Hematopoietic multipotent progenitor cell treated with erythropoietin and hydrocortisone succinate and interleukin-3 and kit ligand, for 15 days (in vitro differentiated cells): ENCODE measurements at places on chromosomes 13 and 19.

DNA sequence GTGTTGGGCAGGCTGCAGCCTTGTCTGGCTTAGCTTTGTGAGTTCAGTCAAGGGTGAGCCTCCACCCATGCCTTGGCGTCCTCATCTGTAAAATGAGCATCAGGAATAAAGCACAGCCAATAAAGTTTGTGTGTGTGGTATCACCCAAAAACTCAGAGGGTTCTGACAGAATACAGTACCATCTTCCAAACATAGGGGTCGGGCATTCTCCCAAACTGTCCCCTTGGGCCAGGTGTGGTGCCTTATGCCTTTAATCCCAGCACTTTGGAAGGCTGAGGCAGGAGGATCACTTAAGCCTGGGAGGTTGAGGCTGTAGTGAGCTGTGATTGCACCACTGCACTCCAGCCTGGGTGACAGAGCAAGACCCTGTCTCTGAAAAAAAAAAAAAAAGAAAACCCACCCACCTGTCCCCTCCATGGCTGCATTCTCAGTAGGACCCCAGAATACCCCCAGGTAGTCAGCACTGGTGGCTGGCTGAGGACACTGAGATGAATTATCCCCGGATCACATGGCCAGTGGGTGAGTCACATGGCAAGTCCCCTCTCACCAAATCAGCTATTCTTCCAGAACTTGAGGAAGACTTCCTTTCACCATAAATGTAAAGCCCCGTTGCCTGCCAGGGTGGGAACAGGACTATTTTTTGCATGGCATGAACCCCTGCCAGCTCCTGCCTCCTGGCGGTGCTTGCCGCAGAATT lies 18.6 kb downstream of the POP4 start:
- no peak for DNase-seq

DNA sequence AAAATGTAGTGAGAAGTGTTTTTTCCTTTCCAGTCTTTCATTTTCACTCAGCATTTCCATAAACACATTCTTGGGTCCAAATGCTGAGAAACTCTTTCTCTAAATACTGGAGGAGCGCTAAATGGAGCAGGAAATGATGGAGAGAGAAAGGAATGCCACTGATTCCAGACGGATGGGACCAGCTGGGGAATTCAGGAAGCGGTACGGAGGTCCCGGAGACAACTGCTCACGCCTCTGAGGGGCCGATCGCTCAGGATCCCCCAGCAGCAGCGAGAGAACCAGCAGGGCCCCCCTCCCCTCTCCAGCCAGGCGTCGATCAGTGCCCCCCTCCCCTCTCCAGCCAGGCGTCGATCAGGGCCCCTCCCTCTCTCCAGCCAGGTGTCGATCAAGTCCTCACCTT lies 13.2 kb downstream of the RASA3 start:
- DNase-seq = no peak

DNA sequence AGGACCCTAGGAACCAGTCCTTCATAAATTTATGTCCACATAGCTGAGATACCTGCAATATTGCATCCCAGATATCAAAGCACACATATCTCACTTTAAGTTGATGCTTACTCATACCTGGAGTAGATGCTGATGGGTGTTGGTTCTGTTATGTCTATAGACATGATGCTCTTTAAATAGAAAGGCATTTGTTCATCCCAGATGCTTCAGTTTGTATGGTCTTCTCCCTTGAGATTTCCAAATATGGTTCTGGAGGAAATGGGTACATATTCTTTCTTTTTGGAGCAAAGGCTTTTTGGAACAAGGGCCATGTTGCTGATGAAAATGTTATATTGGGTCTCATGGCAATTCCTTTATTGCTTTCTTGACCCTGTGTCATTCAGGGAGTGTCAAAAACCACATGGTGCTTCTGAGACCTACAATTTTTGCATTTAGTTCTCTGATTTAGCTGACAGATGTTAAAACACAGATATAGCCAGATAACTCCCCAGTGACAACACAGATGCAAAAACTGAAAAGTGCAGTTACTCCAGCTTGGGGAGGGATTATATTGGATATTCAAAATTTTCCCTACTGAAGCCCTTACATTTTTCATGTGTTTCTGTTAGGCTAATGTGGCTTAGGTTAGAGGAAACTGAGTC lies 211.4 kb downstream of the KCNRG start:
- no peak for DNase-seq

DNA sequence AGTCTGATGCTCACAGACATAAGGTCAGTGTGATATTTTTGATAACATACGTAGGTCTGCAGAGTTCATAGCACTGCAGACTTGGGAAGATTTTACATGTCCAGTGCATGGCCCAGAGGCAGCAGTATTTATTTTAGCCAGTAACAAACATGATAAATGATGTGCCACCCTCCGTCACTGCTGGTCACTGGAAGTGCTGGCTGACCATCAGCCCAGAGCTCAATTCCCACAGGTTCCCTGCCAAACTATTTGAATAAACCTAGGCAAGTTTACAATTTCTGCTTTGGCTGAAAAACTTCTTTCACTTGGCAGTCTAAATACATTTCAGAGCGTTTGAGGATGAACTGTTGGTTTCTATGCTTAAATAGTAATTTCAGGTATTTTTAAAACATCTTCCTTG lies 135.5 kb upstream of the EDNRB start:
- DNase-seq = no peak

GRCh38 chr19:16877581-16877980 lies 11.2 kb upstream of the F2RL3 start:
- no peak for DNase-seq

- DNase-seq = no peak
These were observed 9.2 kb downstream of the ZNF627 start for GRCh38 chr19:11606484-11606883.

DNA sequence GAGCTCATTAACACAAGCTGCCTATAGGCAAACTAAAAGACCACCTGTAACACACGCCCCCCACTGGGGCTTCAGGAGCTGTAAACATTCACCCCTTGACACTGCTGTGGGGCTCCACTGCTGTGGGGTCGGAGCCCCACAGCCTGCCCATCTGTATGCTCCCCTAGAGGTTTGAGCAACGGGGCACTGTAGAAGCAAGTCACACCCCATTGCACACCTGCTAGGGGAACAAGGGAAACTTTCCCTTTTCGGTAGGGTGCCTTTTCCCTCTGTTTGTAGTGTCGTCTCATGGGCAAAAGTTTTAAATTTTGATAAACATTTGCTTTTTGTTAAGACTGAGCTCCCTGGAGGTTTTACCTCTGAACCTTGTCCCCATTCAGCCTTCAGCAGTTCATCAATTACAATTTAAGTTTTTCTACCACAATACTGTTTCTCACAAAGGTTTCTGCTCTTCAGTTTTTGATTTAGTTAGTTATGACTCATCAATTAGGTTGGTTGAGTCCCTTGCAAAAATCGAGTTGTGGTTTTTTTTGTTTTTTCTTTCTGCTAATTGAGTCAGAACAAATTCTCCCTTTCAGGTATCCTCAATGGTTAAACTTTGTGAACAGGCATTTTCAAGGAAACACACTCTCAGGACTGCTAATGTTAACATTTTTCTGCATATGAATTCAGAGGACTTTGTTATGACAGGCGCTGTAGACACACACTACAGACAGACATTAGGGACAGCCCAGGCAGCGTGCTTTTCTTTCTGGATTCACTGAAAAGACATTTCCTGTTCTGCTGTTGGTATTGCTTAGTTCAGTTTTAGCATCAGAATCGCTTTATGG lies 35.1 kb downstream of the ZNF433 start:
- DNase-seq = no peak

DNA sequence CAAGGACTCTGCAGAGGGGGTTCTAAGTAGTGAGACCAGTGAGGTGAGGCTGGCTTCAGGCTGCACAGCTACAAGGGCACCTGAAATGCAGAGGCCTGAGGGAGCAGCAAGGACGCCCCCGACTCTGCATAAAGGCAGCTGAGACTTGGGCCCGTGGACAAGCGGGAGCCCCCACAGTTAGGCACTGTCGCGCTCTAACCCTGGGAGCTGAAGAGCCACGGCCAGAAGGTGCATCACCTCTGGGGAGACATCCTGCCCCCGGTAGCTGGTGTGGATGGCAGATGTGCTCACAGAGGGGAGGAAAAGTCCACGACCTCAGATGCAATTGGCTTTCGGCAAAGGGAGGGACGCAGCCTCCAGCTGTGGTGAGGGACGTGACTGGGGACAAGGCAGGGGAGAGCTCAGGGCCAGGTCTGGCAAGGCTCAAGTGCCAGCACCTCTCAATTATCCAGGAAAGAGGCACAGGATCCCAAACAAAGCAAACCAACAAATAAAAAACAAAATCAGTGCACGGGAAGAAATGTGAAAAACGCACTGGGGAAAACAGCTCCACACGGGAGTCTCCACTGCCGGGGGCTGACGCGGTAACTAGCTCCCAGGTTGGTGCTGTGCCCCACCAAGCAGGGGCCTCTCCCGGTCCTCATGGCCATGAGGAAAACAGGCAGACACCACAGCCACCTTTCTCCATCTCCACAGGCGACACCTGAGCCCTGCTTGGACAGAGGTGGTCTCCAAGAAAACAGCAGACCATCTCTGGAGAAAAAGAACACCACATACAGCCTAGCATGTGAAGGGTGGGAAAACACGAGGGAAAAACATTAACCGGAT lies 23.0 kb upstream of the PLPP2 start:
- DNase-seq = no peak

DNA sequence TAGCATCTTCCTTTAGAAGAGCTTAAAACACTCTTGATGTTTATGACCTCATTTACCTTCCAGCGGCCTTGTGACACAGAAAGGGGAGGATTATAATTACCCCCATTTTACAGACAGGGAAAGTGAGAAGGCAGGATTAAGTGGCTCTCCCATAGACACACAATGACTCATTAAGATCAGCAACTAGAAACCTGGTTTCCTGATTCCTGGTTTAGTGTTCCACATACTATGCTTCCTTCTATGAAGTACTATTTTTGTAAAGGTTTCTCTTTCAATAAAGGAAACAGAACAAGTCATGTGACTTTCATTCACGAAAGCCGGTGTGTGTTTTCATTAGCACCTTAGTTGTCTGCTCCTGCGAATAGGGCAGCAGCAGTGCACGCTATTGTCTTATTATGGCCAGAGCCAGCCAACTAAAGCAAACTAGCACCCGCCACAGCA lies 8.3 kb downstream of the IRS2 start:
- DNase-seq = no peak

GRCh38 chr13:92297971-92298942 lies 899.8 kb downstream of the GPC5 start:
- no peak for DNase-seq

- no peak for DNase-seq
These were observed 11.7 kb upstream of the FAM216B start for GRCh38 chr13:42769650-42770049.

- DNase-seq = no peak
These were observed 4.2 kb downstream of the VPS36 start for GRCh38 chr13:52446265-52446664.

- no peak for DNase-seq
These were observed 556.1 kb downstream of the EFNB2 start for GRCh38 chr13:105979131-105980011.

GRCh38 chr13:95239283-95239682 lies 62.0 kb downstream of the ABCC4 start:
- no peak for DNase-seq

DNA sequence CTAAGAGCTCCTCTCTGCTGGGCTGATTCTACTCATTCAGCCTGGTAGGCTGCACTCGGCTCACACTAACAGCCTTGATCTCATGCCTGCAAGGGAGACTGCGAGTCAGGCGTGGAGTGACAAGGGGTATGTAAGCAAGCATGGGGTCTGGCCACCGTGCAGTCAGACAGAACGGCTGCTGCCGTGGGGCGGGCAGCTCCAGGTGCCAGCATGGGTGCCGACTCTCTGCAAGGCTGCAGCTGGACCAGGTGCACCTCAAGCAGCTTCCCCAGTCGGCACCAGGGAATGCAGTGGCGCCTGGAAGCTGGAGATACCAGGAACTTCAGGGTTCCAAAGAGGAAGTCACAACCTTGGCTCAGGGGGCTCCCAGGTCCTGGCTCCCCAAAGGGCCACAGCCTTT lies 892.3 kb downstream of the OLFM4 start:
- DNase-seq = no peak

DNA sequence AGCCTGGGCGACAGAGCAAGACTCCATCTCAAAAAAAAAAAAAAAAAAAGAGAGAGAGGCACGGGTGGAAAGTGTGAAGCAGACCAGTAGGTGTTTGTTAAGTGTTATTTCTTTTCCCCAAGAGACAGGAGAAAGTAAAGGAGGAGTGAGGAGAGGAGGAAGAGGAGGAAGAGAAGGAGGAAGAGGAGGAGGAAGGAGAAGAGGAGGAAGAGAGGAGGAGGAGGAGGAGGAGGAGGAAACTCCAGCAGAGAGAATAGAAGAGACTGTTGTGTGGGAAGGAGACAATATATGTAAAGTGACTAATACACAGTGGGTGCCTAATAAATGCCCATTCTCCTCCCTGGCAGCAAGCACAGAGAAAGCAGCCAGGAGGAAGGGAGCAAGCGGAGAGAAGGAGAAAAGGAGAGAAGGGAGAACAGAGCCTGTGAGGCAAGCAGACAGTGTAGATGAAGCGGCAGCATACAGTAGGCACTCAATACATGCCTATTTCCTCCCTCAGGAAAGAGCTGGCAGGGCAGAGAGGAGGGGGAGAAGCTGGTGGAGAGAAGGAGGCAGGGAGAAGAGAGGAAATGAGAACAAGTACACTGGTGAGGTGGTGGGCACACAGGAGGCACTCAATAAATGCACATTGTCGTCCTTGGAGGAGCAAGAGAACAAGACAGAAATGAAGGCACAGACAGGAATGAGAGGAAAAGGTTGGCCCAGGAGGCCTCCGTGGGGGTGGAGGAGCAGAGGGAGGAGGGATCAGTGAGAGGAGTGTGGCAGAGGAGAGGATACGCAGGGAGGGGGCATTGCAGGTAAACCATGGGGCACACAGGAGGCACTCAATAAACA lies 16.6 kb downstream of the JOSD2 start:
- no peak for DNase-seq

DNA sequence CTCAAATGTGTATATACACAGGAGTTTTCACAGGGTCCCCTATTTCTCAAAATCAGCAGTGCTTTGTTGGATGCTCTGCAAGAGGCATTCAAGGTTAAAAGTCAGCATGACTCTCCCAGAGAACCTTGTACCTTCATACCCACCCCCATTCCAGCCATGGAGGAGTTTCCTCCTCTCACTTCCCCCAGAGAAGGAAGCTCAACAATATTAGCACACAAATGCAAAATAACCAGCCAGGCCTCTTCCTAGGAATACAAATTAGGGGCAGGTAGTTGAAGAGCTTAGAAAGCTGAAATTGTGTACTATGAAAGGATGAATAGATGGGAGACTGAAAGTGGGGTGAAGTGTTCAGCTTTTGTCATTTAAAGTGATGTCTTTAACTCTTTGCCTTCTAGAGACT lies 43.8 kb downstream of the SPRY2 start:
- no peak for DNase-seq

DNA sequence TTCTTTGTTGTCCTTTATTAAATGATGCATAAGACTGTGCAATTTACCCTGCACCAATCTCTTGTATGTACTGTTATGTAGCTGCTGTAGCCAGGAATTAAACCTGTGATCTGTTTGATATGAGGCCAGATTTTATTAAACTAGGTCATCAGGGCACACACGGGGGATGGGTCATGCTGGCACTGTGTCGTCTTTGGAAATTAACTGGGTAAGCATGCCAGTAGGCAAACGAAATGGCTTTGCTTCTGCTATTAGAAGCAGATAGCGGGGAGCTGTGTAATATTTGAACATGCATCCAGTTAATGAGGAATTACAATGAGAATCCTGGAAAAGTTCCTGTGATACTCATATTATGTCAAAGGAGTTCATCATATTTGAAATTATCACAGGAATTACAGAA lies 23.5 kb downstream of the MTUS2 start:
- DNase-seq = no peak

- no peak for DNase-seq
These were observed at the start of gene NRTN for GRCh38 chr19:5804516-5805461. Gene NRTN (plus strand): TSS chr19:5805067. CDS start chr19:5824166, 19,099 bp downstream.

- no peak for DNase-seq
These were observed 26.3 kb downstream of the DCAF15 start for GRCh38 chr19:13978351-13979243.
